ENCODE measurements at places on chromosomes 12 and 14. TPM values are rescaled to one million over a fixed set of nuclear protein-coding genes. Genes with fewer than 3 reads are reported as not detected.

DNA sequence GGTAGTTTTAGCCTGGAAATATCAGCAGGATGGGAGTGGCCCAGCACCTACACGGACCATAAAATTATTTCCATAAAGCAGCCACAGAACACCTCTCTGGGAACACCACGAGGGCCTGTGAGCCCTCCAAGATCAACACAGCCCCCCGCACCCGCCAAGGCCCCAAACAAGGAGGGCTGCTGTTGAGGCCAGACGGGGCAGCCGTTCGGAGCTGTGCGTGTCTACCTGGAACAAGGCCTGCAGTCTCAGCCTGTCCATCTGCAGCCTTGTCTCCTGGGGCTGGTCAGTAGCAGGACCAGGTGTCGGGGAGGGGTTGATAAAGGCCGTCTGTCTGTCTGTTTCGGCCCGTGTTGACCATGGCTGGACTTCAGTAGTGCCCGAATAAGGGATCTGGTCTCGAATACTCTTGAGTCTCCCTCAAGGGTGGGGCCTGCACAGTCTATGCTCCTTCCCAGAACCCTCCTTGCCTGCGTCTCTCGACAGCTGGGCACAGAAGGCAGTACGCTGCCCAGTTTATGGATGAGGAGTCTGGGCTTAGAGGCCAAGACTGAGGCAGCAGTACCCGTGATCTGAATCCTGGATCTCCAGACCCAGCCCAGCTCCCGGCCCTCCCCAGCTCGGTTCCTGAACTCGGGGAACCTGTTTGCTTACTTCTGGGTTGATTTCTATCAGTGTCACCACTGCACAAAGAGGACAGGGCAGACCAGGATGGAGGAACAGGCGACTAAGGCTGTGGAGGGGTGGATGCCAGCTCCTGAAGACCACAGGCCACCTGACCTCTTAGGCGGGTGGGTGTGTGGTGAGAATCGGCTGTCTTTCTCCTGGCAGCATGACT, 23.1 kb upstream of the DLK1 start:
- DNase-seq: no peak

GRCh38 chr14:95200404-95200803, 43.1 kb upstream of the DICER1 start:
- DNase-seq: no peak

GRCh38 chr14:58641509-58641908, 3.7 kb downstream of the DACT1 start:
- no peak for DNase-seq

- peak; percentile 81 for DNase-seq
Measured at GRCh38 chr14:74239848-74240793, 872 bp downstream of the VSX2 start.

- DNase-seq: no peak
Measured at GRCh38 chr12:15152456-15152855, 68.8 kb downstream of the RERG start.

- peak; percentile 60 for DNase-seq
Measured at GRCh38 chr14:51979088-51979709, 10.1 kb upstream of the RTRAF start.

DNA sequence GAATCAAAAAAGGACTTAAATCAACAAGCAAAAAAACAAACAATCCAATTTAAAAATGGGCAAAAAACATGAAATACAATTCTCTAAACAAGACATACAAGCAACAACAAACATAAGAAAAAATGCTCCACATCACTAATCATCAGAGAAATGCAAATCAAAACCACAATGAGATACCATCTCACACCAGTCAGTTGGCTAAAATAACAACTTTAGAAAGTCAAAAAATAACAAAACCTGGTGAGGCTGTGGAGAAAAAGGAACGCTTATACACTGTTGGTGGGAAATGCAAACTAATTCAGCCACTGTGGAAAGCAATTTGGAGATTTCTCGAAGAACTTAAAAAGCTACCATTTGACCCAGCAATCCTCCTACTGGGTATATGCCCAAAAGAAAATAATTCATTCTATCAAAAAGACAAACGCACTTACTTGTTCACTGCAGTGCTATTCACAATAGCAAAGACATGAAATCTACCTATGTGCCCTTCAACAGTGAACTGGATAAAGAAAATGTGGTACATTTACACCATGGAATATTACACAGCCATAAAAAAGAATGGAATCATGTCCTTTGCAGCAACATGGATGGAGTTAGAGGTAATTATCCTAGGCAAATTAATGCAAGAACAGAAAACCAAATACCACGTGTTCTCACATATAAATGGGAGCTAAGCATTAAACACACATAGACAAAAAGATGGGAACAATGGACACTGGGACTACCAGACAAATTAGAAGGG, 26.9 kb downstream of the PRKD1 start:
- no peak for DNase-seq

DNA sequence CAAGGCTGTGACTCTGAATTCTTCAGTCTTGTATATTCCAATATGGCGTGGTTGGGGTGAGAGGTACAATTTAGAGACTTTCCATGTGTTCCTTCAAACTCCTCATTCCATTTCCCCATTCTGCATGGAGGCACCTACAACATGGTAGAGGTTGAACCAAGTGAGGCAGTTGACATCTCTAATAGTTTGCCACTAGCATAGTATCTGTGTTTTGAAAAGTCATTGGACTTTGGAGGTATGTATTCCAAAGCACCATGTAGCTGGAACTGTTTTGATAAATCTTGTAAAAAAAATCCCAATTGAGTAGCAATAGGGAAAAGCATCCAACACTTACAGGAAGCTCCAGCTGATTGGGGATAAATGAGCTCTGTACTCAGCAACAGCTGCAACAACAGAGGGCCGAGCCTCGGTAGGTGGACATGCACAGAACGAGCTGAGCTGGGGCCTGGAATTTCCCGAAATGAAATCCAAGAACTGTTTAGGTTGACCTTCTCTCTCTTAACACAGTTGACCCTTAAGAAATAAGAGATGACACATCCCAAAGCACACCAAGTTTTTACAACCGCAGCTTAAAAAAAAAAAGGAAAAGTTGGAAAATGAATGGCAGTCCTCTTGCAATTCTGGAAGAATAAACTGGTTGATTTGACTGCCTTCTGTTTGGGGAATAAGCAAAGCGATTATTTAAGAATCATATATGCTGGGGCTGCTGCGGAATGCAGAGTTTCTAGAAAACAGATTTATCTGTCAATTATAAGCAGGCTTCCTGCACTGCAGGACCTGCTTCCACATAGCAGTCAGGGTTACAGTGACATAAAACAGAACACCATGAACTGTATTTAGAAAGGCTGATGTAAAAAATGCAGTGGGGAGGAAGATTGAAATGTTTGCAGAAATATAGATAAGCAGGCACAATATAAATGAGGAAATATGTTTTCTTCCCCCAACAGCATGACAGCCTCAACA, 194.6 kb upstream of the KRR1 start:
- peak; percentile 56 for DNase-seq

Gene LBHD2
- total RNA-seq: not detected

Gene RFX4
- total RNA-seq: not detected

Gene ADIPOR2
- 33.0 TPM for total RNA-seq

Gene NRXN3
- total RNA-seq: 1.8 TPM

Measured in osteoblast (primary cell).